Activated CD4-positive, alpha-beta memory T cell treated with anti-CD3 and anti-CD28 coated beads for 36 hours (primary cell): ENCODE measurements at places on chromosomes 2 and 18.
A peak's percentile ranks its signal among the peaks of the same experiment; 100 is the strongest.

GRCh38 chr2:24886126-24886501 is 33.9 kb downstream of the ADCY3 start:
- DNase-seq, result no peak

DNA sequence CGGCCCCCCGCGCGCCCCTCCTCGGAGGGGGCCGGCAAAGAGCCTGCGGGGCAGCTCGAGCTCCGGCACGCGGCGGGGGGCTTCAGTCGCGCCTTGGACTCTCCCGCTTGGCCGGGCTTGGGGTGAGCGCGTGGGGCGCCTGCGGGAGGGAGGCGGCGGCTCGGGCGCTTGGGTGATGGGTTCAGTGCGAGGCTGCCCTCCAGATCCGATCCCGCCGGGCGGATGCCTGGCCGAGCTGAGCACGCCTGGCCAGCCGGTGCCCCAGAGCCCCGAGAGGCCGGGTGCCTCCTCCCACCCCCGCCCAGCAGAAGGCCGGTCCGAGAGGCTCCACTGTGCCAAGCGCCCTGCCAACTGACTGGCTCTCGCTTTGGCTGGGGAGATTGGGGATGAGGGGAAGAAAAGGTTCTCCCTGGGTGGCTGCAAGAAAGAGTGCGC is 273 bp upstream of the NXPH2 start:
- no peak for DNase-seq

- no peak for DNase-seq
Observed at GRCh38 chr2:74051504-74051903, 66.8 kb downstream of the TET3 start.

DNA sequence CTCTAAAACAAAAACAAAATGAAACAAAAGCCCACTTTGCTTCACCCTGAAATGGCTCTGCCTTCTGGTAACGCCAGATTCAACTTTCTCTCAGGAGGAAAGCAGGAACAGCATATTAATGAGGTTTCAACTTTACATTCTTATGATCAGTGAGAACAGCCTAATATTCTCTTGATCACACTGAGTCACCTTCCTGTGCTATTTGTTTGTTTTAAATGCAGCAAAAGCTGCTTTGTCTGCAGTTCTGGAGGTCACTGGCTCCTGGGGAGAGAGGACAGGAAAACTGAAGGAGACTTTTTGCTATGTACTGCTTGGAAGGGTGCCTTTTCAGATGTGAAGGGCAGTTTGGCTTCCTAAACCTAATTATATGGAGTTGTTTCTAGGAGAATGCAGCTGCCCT is 48.1 kb downstream of the MAIP1 start:
- DNase-seq, result no peak

- DNase-seq, result peak; percentile 90
Observed at GRCh38 chr2:113175042-113175628, 1.4 kb downstream of the PSD4 start.
